Osteoblast (primary cell): ENCODE measurements at places on chromosomes 6 and 20. TPM values are rescaled to one million over a fixed set of nuclear protein-coding genes. Genes with fewer than 3 reads are reported as not detected.

GRCh38 chr20:45503403-45503802, 12.0 kb downstream of the SPINT3 start:
- DNase-seq = no peak

DNA sequence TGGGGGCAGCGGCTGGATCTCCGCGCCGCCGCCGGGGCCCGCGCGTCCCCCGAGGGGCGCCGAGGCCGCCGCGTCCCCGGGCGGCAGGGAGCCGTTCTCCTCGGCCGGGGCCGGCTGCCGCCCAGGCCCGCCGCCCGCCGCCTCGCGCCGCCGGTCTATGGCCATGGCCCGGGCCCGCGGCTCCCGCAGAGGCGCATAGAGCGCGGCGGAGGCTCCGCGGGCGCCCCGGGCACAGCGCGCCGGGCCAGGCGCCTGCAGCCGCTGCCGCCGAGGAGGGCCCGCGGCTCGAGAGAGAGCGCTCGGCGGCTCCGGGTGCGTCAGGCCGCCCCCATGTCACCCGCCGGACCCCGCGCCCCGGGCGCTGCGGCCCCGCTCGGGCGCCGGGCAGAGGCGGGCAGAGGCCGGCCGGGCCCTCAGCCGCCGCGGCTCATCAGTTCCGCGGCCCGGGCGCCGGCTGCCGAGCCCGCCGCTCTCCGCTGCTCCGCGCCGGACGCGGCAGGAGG, 404 bp downstream of the SLC22A23 start:
- DNase-seq = peak; percentile 94

- DNase-seq = no peak
These were observed 272.9 kb downstream of the SMOC2 start for GRCh38 chr6:168713839-168714238.

GRCh38 chr6:18021166-18021850, 33.9 kb upstream of the KIF13A start:
- DNase-seq = no peak

DNA sequence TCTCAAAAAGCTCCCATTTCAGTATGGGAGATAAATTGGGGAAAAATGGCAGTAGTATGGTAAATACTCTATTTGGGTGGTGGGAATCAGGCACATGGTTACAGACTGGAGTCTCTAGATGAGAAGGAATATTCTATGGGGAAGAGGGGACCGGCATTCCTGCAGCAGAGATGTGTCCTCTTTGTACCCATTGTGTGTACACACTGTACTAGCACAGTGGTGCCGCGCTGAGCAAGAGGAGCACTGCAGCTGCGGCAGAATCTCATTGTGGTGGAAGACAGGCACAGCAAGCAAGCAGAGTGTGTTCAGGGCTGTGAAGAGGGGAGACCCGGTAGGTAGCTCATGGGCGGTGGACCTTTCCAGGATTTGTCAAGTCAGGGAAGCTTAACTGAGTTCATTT, 13.0 kb downstream of the AFDN start:
- no peak for DNase-seq

GRCh38 chr6:118324116-118324515, 224.0 kb upstream of the PLN start:
- DNase-seq = no peak

DNA sequence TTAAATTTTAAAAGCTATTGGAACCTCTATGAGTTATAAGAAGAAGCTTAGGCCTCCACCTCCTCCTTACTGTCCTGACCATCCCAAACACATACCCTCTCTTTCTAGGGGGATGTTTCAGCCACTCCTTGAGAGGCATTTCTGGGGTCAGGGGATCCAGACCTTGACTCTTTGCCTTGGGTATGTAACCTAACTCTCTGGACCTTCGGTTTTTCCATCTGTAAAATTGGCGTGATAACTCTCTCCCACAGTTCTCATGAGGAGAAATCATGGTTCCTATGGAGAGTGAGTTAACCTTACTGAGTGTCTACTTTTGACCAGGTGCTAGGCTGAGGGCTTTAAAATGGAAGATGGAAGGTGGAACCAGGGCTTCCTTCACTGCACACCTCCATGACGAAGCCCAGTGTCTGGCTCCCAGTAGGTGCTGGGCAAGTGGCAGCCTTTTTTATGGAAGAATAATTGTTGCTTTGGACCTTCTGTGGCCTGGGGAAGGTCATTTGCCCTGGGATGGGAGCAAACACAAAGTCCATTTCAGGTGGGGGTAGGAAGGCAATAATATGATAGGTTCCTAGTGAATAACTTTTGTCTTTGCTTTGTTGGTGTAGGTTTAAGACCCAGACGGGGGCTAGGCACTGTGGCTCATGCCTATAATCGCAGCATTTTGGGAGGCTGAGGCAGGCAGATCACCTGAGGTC, 18.4 kb downstream of the FOXP4 start:
- DNase-seq = no peak

DNA sequence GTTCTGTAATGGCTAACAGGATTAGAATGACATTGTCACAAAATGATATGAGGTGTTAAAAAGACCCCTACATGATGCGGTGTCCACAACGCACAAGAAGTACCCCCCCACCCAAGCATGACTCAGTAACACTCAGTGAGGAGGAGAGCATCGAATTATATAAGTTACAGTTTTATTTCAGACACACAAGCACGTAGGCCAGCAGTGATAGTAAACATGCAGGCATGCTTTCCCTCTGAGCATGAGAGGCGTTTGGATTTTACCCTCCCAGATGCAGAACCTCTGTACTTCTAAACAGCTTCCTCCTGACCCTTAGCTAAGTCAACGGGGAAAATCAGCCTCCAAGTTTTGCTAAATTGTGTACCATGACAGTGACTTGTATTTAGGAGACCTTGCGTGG, 23.9 kb downstream of the GNAS start:
- DNase-seq = no peak

GRCh38 chr6:34149452-34149810, 3.5 kb upstream of the GRM4 start:
- peak; percentile 73 for DNase-seq

- DNase-seq = peak; percentile 90
These were observed at the start of gene C6orf132 for GRCh38 chr6:42142118-42142835. TSS of gene C6orf132 (minus strand) at chr6:42142620. CDS start at chr6:42142444, 176 bp downstream.

SOBP gene
- 3.6 and 12.1 TPM in 2 replicates for total RNA-seq

RBM24 gene
- 0.59 and 1.4 TPM in 2 replicates for total RNA-seq

LTA gene
- total RNA-seq = not detected in 2 replicates

PTK6 gene
- total RNA-seq = under 0.01 TPM in 1 of 2 replicates, not detected in the other

MYT1 gene
- not detected in 2 replicates for total RNA-seq
